GM13977 (cell line): ENCODE measurements at places on chromosomes 5 and 9.

- no peak for DNase-seq
Observed at GRCh38 chr9:136419092-136419420, 8.6 kb downstream of the PMPCA start.

DNA sequence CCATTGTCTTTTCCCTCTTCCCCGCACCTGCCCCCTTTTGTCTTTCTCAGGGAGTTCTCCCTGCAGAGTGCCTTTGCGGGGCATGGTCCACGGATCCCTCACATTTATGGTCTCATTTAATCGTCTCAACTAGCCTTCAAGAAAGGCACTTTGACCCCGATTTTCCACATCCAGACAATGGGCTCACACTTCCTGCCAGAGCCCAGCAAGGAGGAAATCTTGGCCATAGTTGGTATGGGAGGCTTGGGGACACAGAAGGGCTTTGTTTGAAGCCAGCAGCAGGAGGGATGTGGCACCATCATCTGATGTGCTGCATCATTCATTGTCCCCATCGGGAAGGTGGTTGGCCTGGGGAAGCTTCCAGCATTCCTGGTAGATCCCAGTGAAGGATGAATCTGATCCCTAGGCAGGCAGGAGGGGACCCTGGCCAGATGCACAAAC lies 24.9 kb downstream of the GSN start:
- DNase-seq, result no peak

DNA sequence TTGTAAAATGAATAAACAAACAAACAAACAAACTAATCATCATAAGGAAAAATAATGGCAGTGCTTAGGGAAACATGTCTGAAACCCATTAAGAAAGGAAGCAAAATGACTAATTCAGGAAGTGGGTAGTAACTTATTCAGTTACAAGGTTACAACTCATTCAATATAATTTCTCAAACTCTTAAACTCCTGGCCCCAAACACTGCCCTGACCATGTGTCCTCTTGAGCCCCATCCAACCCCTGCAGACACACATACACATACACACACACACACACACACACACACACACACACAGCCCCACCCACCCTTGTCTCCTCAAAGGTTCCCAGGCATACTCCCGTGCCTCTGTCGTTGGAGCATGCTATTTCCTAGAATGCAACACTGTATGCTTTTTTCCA lies 193.9 kb downstream of the SEC61B start:
- DNase-seq, result no peak

- no peak for DNase-seq
Observed at GRCh38 chr5:59142927-59143326, 560.1 kb downstream of the RAB3C start.

DNA sequence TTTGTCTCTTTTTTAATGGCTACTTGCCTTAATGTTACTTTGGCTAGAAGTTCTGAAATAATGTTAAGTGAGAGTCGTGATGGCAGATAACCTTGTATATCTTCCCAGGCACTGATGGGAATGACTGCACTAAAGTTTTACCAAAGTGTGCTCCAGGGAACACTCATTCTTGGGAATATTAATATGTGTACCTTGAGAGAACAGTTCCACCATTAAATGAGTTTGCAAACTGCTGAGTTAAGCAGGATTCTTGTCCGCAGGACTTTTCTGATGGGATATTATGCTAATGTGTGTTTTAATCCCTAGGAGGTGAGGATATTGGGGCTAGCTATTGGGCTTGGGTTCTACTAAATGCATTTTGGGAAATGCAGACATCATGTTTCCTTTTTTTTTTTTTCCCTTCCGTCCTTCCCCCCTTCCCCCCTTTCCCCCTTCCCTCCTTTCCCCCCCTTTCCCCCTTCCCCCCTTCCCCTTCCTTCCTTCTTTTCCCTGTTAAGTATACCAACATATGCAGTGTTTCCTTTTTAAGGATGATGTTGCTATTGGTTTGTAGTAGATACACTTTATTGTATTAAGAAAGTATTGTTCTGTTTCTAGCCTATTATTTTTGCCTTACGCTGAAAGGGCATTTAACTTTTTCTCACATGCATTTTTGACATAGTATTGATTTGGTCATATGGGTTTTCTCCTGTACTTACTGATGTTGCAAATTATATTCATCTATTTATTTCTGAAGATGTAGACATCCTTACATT lies 15.5 kb downstream of the ZBTB34 start:
- DNase-seq, result no peak
